ENCODE measurements at places on chromosomes 1 and 21.

- DNase-seq = no peak
Measured at GRCh38 chr1:9417695-9418094, 121.6 kb upstream of the SLC25A33 start.

- DNase-seq = no peak
Measured at GRCh38 chr1:40583980-40584379, 52.5 kb downstream of the ZNF684 start.

- no peak for DNase-seq
Measured at GRCh38 chr1:205543351-205544301, 39.2 kb downstream of the CDK18 start.

- no peak for DNase-seq
Measured at GRCh38 chr1:150566589-150567340, 12.6 kb downstream of the MCL1 start.

DNA sequence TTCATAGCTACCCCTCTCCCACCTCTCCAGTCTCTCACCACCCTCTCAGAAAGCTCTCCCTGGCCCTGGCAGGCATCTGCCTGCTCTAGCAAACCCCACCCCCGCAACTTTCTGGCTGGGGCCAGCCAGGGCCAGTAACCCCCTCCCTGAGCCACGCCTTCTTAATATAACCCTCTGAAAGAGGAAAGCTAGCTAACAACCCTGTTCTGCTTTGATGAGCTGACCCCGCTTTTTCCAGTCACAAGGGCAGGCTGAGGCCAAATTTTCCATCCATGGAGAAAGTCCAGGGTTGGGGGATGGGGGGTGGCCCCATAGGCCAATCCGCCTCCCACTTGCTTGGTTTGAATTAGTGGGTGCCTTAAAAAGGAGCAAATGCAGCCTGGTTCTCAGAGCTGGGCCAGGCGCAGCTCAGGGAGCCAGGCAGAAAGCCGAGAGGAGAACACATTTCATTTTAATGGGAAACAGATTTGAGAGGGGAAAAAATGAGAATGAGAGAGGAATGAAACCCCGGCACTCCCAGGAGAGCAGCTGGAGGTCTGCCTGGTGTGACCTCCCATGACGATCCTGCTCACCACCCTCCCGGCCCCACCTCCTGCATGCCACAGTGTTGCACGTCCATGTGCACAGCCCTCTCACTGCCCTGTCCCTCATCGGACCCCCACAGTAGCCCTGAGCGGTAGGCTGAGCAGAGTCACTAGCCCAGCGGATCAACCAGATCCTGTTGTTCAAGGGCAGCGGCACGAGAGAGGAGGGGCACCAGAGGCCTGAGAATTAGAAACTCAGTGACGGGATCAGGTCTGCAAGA lies 62.3 kb downstream of the OPTC start:
- no peak for DNase-seq

GRCh38 chr1:87684713-87685205 lies 356.1 kb downstream of the LMO4 start:
- no peak for DNase-seq

All from HCT116 (cell line).